ENCODE measurements at places on chromosomes 13 and 19.

- peak; percentile 78 for DNase-seq
Observed at GRCh38 chr19:58519087-58519354, 589 bp downstream of the ZBTB45 start.

- no peak for DNase-seq
Observed at GRCh38 chr13:24308488-24309020, 826 bp upstream of the C1QTNF9 start.

DNA sequence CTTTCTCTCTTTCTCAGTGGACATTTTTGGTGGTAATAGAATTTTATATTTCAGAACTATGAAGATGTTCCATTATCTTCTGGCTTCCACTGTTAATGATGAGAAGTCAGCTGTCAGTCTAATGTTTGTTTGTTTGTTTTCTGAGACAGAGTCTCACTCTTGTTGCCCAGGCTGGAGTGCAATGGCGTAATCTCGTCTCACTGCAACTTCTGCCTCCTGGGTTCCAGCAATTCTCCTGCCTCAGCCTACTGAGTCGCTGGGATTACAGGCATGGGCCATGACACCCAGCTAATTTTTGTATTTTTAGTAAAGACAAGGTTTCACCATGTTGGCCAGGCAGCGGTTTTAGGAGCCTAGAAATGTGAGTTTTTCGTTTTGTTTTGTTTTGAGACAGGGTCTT, 4.7 kb downstream of the ZNF317 start:
- no peak for DNase-seq

GRCh38 chr13:97179501-97179900, 42.6 kb upstream of the MBNL2 start:
- DNase-seq: peak; percentile 62

GRCh38 chr19:40588110-40588854, 11.6 kb downstream of the SHKBP1 start:
- DNase-seq: no peak
